ENCODE measurements at places on chromosomes 13 and 19.
A peak's percentile ranks its signal among the peaks of the same experiment; 100 is the strongest.

GRCh38 chr19:13902993-13903555 lies 2.8 kb downstream of the BRME1 start:
- DNase-seq, result peak; percentile 50

- DNase-seq, result no peak
Observed at GRCh38 chr19:47377208-47377701, 28.1 kb downstream of the DHX34 start.

DNA sequence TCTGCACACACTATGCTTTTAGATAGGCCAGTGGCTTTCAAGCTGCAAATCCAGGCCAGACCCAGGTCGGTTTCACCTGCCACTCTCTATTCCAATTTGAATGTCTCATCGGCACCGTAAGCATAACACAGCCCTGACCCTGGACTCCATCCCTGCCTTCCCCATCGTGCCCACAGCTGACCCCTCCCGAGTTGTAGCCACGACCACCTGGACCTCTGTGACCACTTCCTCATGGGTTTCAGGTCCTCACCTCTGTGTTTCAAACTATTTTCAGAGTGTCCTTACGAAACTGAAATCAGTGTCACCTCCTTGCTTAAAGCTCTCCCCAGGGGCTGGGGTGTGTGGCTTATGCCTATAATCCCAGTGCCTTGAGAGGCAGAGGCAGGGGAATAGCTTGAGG lies 9.0 kb upstream of the HSH2D start:
- DNase-seq, result no peak

GRCh38 chr13:23159760-23160637 lies 20.8 kb upstream of the SGCG start:
- no peak for DNase-seq

DNA sequence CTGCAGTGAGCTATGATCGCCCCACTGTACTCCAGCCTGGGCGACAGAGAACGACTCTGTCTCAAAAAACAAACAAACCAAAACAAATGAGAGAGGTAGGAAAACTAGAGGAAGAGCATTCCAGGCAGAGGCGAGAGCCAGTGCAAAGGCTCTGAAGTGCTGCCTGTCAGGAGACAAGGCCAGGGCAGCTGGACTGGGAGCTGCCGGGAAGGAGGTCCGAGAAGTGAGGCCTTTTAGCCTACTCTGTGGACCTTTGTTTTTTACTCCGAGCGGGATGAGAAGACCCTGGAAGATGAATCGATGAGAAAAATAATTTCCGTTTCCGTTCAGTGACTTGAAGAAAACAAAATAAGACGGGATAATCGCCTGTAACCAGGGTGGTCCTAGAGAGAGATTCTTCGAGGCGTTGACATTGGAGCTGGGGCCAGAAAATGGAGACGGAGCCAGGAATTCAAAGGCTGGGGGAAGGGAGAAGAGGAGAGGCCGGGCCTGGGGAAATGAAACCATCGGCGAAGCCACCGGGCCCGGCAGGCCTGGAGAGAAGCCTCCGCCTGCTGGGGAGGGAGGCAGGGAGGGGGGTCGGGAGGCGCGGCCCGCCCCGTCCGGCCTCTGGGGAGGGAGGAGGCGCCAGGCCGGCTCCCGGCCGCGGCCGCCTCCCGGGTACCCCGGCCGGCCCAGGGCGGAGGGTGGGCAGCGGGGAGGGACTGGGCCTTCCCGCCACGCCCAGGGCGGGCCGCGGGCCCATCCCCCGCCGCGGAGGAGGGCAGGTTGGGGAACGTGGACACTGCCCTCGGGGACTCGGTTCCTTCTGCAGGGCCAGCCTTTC lies 7.8 kb upstream of the SERTAD1 start:
- peak; percentile 39 for DNase-seq

GRCh38 chr19:3413796-3414327 lies 47.5 kb downstream of the NFIC start:
- DNase-seq, result no peak

DNA sequence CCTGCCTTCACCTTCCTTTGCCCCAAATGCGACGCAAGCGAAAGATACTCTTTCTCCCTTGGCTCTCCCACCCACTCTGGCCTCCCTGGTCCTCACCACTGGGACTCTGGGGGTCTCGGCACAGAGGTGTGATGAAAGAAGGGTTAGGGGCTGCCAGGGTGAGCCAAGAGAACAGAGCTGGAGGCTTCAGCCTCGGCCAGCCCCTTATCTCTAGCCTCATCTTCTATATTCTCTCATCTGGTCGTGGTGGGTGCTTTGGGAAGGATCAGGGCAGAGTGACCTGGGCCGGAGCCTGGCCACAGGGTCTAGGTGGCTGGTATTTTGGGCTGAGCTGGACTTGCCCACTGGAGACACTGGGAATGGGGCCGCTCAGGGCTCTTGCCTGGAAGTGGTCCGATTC lies 71.1 kb upstream of the KCTD15 start:
- DNase-seq, result no peak

All from CD4-positive, alpha-beta T cell treated with Interleukin-15 for 4 hours (primary cell).